ENCODE measurements at places on chromosomes 7 and 10. TPM values are rescaled to one million over a fixed set of nuclear protein-coding genes. Genes with fewer than 3 reads are reported as not detected.

FAM25A gene
- polyA plus RNA-seq, result not detected

GRCh38 chr7:111083413-111083812, 7.5 kb upstream of the LRRN3 start:
- no peak overlapping the region for H3K27ac ChIP-seq
- no peak overlapping the region for H3K4me3 ChIP-seq
- no peaks in the 10 kb centered on the region for H3K27me3 ChIP-seq
- H3K36me3 ChIP-seq, result no peaks in the 10 kb centered on the region

- no peak overlapping the region for H3K4me3 ChIP-seq
- peaks cover 4% of the 10 kb centered on the region for H3K36me3 ChIP-seq
- H3K4me1 ChIP-seq, result peaks cover 6% of the 10 kb centered on the region
- H3K27me3 ChIP-seq, result no peaks in the 10 kb centered on the region
- DNase-seq, result no peak
These were observed 113.2 kb downstream of the SND1 start for GRCh38 chr7:127765150-127765549.

- peaks cover 5% of the 10 kb centered on the region for H3K4me1 ChIP-seq
- H3K36me3 ChIP-seq, result no peaks in the 10 kb centered on the region
- DNase-seq, result no peak
- no peak overlapping the region for H3K4me3 ChIP-seq
These were observed 31.9 kb upstream of the SAMD8 start for GRCh38 chr10:75079436-75080083.

DNA sequence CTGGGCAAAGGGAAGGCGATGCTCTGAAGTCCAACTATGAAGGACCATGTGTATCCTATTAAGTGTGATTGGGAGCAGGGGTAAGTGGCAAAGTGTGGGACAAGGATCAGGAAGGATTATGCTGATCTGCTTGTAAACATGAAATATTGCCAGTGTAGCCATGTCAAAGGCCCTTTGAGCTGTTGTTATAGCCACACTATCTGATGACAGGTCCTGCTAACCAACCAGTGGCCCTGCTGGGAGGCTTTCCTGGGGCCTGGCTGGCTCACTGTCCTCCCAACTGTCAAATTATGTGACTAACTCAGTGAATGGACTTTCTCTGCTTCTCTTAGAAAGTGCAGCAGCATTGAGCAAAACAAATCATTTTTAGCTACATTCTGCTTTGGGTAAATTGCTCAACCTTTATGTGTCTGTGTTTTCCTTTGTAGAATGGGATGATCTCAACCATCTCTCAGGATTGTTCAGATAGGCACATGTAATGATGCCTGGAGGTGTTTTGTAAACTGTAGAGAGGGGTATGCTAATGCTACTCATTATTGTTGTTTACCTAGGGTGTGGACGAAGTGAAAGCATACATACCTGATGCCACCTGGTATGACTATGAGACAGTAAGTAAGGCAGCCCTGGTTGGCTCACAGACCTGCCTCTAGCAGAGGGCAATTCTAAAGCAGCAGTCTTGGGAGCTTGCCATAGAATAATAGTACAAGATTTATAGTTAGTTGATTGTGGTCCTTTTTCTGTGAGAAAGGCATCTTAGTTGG, 47.4 kb downstream of the MGAM2 start:
- H3K27ac ChIP-seq, result no peak overlapping the region
- H3K36me3 ChIP-seq, result no peaks in the 10 kb centered on the region
- no peaks in the 10 kb centered on the region for H3K27me3 ChIP-seq
- no peak for DNase-seq
- no peak overlapping the region for H3K4me3 ChIP-seq

Data from IMR-90 (cell line).